A673 (cell line): ENCODE measurements at places on chromosomes 3 and 15. TPM values are rescaled to one million over a fixed set of nuclear protein-coding genes. Genes with fewer than 3 reads are reported as not detected.

- no peak for DNase-seq
These were observed 25.0 kb downstream of the TGFBR2 start for GRCh38 chr3:30631243-30631904.

GRCh38 chr15:29776859-29777258 lies 45.4 kb downstream of the TJP1 start:
- no peak for DNase-seq

DNA sequence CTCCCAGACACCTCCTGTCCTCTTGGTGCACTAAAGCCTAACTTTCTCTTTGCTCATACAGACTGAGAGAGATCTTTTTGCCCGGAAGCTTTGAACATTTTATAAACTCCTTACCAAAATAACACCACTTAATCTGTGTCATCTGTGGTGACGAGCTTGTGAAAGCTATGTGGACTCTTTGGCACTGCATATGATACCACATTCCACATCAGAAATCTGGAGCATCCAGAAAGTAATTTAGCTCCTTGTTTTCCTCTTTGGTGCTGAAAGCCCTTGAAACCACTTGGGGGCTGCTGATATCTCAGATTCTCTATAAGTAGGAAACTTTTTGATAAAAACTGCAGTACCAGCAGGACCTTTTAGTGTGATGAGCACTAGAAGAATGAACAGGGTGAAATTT lies 128.3 kb downstream of the ALCAM start:
- no peak for DNase-seq

GRCh38 chr3:136938334-136938733 lies 19.4 kb upstream of the IL20RB start:
- DNase-seq, result peak; percentile 45

The AADACL2 gene
- not detected in 2 replicates for total RNA-seq

DNA sequence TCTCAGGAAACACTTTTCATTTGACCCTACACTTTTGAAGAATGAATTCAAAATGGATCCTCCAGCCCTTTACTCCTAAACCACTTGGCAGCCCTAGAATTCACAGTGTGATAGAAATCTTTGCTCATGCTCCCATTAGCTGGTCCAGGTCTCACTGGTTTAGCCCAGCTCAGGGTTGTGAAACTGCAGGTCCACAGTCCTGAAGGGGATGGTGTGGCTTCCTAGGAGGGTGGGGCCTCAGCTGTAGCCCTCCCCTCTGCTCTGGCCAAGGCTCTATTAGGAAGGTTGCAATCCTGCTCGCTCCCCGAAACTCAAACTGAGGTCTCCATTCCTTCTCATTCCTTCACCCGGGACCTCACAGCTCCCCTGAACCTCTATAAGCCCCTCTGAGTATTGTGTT lies 21.6 kb upstream of the TICRR start:
- DNase-seq, result no peak

The UBL7 gene
- 72.5 and 74.7 TPM in 2 replicates for total RNA-seq

- no peak for DNase-seq
These were observed 21.8 kb upstream of the LIMD1 start for GRCh38 chr3:45572755-45573154.

GRCh38 chr3:131922356-131922755 lies 112.5 kb downstream of the CPNE4 start:
- DNase-seq, result no peak

- no peak for DNase-seq
These were observed 120.1 kb upstream of the WNT5A start for GRCh38 chr3:55607175-55607574.

DNA sequence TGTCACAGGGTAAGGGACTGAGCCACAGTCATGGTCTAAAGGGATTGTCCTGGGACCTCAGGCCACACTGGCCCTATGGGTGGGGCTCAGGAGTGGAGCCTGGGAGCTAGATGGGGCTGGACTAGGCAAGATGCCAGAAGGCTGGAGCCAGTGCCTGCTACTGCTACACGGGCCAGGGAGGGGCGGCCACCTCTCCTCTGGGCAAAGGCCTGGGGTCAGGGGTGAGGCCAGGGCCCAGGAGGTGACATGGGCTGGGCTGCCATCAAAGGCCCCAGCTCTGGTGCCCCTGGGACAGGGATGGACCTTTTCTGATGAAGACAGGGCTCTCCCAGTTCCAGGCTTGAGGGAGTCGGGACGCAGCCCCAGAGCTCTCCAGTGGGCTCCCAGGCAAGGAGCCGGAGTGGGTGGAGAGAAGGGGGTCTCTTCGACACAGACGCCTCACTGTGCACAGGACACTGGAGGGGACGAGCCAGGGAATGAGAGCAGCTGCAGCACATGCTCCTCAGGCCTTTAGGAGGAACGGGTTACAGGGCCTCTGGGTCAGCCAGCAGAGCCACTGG lies 62.1 kb upstream of the IQSEC1 start:
- no peak for DNase-seq
